ENCODE measurements at places on chromosomes 13 and 19.

DNA sequence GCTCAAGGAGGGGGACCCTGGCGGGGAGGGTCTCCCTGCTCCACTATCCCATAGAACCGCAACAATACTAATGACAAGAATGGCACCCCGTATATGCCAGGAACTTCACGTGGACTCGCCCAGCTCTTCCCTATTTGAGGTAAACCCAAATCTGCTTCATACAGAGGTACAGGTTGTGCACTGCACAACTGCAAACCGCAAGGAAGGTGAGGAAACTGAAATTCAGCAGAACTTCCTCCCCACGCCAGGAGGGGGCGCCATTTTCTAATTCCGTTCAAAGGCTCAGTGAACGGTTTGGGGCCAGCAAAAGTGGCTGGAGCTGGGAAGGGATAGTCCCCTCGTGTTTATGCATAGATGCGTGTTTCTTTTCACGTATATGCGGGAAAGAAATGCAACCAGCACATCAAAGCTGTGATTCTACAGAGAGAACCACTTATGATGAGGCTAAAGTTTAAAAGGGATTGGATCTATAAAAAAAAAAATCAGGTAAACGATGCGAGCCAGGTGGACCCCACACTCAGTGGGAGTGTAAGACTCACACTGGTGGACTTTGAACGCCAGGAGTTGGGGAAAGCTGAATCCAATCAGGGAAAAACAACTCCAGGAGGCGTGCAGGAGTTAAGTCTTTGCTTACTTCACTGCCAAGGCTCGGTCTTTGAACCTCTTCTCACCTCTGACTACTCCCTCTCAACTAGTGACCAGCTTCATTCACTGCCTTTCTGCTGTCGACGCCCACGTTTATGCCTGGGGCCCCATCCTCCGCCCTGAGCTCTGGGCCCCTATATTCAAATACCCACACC, 20.3 kb downstream of the C19orf81 start:
- no peak for DNase-seq

DNA sequence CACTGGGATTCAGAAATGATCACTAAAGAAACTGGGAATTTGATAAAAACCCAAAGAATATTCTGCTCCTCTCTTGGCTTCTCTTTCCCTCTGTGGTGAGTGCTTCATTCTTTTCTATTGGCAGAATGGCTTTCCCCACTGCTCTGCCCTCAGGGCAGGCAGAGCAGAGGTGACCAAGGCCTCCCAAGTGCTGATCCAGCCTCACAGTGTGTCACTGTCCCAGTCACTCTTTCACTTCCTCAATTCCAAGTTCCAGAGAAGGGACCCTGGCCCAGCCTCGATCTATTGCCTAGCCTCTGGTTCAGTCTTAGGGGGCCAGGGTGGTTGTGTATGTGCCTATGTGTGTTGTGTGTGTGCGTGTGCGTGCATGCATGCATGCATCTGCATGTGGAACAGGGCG, 180.6 kb upstream of the TMTC4 start:
- no peak for DNase-seq

GRCh38 chr13:112714376-112715174, 24.7 kb downstream of the ATP11A start:
- DNase-seq: no peak

DNA sequence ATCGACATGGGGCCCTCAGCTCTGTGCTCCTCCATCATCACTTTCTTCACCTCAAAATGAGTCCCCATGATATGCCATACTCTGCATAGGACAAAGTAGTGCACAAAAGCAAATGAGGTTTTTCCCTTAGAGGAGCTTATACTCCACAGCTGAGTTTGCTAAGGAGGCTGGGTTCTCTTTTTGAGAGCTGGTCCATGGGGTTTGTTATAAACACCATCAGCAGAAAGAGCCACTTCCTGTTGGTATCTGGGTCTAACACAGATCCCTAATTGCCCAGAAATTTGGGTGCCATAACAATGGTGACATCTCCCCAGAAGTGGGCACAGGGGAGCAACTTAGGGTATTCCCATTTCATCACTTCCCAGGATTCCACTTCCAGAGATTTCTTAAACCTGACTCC, 395.7 kb downstream of the FOXO1 start:
- DNase-seq: no peak

GRCh38 chr13:20332361-20333096, 100.4 kb upstream of the GJB6 start:
- no peak for DNase-seq

- DNase-seq: no peak
Observed at GRCh38 chr13:95647321-95647720, 2.8 kb upstream of the DZIP1 start.

DNA sequence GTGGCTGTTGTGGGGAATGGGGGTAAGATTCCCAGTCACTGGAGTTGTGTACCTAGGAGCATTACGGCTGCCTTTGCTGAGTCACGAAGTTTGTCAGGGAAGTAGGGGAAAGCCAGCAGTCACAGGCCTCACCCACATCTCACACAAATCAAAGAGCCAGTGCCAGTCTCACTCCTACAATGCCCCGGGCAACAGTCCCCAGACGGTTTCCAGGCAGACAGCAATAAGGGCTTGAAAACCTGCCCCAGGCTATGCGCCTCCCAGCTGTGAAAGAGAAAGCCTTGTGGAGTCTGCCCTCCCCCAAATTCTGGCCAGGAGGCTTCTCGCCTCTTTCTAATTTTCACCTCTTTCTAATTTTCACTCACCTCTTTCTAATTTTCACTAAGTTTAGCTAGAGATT, 142.3 kb upstream of the EDNRB start:
- no peak for DNase-seq

DNA sequence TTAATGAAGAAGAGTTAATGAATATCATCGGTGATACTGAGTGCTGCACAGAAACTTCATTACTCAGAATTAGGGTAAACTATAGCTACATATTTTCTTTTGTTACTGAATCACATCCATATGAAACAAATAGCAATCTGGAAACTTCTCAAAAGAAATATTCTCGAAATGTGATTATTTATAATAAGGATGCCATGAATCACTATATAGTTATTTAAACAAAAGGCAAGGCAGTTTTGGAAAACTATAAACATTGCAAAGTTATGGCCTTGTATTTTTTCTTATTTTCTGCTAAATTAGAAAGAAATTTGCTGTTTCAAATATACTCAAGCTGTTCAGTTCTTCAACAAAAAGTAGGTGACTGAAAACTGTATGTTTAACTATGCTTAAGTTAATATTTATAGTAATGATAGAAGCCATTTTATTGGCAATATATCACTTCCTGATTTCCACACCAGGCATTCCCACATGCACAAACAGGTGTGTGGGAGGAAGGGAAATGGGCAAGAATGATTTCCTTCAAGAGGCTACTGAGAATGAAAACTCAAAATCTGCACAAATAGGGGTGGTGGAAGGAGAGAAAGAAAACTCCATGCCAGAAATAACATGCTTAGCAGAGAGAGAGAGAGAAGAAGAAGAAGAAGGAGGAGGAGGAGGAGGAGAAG, 74.5 kb upstream of the FRY start:
- DNase-seq: no peak

GRCh38 chr13:77928909-77929308, 10.3 kb upstream of the EDNRB start:
- DNase-seq: no peak

- DNase-seq: no peak
Observed at GRCh38 chr19:2045501-2046045, 5.5 kb downstream of the MKNK2 start.

DNA sequence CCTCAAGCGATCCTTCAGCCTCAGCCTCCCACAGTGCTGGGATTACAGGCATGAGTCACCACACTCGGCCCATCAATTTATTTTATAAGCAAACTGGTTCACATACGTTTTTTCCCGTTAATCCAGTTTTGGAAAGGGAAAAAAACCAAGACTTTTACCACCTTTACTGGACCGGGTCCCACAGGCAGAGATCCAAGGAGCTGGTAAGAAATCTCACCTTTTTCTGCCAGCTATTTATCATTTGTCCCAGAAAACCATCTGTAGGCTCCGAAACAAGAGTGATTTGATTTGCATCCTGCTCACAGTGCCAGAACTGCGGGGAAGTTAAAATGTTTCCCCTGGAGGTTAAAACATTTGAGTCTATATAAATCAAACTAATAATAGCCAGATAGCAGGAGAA, 6.3 kb upstream of the FUT2 start:
- DNase-seq: no peak

GRCh38 chr19:40717325-40717879, 490 bp downstream of the ITPKC start:
- DNase-seq: no peak

- no peak for DNase-seq
Observed at GRCh38 chr13:102978168-102978567, 88.0 kb downstream of the SLC10A2 start.

GRCh38 chr19:42363614-42364346, 26.3 kb downstream of the CNFN start:
- DNase-seq: no peak

GRCh38 chr13:26964278-26965250, 204.0 kb upstream of the GPR12 start:
- DNase-seq: peak; percentile 61

All from DMS 273 treated with DMSO at 0.1 percent for 48 hours (cell line).